ENCODE measurements at places on chromosomes 5 and 9.

- DNase-seq = no peak
Measured at GRCh38 chr9:69472101-69472620, 147.1 kb downstream of the ENTREP1 start.

DNA sequence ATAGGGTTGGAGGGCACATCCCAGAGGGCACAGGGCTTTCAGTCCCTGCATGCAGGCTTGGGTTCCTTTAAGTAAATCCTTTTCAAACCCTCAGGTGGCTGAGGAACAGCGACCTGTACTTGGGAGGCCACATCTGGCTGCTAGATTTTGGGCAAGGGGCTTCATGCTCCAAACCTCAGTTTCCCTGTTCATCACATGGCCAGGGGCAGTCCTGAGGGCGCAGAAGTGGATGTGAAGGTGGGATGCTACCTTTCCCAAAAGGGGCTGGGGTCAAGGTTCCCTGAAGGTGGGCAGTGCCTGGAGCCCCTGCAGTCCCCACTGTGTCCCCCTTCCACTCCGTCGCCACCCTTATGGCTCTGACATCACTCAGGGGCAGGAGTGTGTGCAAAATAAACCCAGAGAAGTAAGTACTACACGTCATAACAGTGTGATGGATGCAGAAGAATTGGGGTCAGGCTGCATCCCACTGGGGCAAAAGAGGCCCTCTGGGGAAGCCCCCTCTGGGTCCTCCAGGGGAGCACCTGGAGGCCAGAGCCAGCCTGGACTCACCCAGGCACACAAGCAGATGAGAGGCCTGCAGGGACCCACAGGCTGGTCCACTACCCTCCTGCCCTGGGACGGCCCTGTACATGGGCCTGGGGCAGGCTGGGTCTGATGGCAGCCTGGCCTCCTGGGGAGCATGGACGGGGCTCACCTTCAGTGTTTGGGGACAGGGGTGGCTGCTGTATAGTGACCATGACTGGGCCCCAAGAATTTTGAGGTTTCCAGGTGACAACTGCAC, 1.9 kb upstream of the CARD19 start:
- no peak for DNase-seq

DNA sequence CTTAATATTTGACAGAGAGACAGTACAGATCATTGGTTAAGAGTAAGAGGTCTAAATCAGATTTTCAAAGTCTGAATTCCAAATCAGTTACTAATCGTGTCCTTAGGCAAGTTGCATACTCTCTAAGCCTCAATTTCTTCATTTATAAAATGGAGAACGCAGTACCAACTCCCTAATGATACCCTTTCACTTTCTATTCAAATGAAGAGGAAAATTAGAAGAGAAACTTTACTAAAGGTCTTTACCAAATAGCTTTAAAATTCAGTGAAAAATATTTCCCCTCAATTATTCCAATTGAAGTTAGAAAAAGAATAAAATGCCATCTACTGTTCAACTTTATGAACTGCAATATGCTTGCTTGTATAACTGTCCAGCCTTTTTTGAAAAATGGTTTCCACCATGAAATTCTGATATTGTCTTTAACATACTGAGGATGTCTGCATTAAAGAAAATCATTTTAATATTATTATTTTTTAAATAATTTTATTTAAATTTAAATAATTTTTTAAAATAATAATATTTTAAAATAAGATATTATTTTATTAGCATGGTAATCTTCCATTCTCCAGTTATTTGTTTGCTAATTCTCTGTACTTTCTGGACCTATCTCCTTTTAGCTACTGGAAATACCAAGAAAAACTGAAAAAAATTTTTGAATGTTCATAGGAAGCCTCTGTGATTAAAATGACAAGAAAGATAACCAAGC, 36.0 kb downstream of the POC5 start:
- DNase-seq = no peak

DNA sequence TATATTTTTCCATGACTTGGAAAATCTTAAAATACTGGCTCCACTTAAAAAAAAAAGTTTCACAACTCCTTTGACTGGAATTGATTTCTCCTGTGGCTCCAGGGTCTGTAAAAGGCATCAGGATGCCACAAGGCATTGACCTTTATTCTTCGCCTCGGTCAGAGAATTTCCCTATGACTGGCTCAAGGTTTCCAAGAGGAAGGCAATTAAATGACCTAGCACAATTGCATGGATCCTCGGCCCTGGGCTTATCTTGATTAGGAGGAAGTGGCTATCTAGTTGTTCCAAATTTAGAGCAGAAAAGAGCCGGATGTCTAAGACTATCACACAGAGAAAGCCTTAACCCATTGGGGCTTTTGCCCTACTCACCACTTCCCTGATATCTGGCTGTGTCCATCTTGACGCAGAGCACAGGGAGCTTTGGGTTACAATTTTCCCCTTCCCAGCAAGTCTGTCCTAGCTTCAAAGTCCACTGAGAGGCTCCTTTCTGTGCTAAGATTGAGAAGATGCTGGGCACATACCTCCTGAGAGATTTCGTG, 56.9 kb upstream of the COL15A1 start:
- no peak for DNase-seq

DNA sequence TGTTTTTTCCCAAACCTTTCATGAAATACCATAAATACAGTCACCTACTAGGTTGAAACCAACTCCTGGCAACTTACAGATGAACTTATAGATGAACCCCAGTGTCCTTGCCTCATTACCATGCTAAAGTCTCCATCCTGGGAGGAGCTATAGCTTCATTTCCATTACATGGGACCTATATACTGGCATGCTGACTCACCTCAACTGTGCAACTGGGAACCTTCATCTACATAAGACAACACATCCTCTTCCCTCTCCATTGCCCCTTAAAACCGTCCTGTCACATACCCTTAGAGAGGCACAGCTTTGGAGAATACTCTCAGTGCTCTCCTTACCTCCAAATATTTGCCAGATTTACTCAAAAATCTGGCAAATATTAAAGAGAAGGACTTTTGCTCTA, 638.3 kb downstream of the HTR1A start:
- no peak for DNase-seq

DNA sequence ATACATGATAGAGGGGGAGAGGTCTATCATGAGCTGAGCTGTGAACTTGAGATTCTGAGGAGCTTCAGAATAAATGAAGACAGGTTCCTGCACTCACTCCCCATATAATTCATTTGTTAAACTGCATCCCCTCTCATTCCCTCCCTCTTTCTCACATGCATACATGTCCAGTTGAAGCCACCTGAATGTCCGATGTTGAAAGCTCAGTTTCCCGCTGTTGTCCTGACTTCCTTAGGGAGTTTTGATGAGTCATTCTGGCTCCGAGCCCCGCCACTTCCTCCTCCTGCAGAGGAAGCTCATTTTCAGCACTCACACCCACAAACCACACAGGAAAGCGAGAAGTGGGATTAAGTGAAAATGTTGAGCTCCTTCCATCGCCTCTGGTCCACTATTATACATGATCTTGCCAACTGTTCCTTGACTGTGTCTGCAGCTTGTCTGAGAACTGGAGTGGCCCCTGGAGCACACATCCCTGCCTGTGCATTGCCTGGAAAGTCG, 121.2 kb downstream of the CEMIP2 start:
- no peak for DNase-seq

DNA sequence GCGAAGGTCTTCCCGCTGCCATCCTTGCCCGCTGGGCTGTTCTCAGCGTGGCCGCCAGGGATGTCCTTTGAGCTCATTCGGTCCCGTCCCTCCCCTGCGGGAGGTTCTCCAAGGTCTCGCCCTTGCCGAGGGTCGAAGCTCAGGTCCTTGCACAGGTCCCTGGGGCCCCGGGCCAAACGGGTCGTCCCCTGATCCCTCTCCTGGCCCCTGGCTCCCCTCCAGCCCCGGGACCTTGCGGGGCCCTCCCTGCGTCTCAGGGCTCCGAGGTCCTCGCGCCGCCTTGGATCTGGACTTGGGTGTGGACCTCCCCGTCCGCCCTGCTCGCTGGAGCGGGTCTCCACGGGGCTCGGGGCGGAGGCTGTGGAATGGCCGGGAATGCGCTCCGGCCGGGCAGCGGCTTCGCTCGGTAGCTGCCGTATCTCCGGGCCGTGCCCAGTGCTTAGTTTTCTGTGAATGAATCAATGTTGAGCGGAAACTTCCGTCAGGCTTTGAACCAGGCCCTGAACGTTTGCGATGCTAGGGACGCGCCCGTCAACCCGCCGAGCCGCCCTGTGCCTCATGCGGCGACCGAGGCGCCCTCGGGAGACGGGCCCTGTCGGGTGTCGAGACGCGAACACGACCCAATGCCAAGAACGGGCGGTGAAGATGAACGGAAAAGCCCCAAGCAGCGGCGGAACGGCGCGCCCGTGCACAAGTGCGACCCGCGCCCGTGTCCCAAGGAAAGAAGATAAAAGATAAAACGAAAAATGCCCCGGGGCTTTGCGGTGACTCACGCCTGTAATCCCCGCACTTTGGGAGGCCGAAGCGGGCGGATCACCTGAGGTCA, 780 bp downstream of the RNU6ATAC start:
- DNase-seq = peak; percentile 34

GRCh38 chr5:121745407-121745806, 106.3 kb upstream of the FTMT start:
- no peak for DNase-seq

DNA sequence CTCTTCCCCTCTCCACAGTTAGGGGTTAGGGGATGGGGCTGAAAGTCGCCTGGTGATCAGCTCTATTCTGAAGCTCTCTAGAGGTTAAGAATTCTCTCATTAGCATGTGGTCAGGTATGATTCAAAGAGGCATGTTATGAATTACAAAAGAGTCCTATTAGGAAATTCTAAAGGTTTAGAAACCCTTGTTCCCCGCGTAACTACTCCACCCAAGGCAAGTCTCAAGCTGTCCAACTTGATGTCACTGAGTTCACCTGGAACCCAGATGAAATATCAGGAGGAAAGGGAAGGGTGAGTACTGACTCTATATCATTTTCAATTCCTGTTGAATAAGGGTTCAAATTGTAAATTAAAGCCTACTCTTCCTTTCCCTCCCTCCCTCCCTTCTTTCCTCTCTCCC, 18.1 kb upstream of the RNF145 start:
- DNase-seq = no peak

DNA sequence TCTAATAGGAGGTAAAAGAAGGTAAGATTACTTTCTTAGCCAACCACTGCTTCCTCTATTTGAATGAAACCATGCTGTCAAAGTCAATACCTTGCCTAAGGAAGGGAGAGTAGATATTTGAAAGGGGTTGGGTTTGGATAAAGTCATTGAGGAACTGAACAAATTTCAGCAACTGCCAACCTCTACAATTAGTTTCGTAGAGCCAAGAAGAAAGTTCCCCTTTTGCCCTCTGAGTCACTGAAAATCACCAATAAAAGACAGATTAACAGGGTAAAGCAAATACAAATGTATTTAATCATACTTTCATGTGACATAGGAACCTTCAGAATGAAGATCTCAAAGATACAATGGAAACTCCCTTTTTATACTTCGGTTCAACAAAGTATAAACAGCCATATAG, 615.7 kb downstream of the GABRG2 start:
- DNase-seq = no peak

All from activated gamma-delta T cell treated with anti-CD3 and anti-CD28 coated beads, Interleukin-2, amount 50 U/mL, for 16 hours (primary cell).